Right renal cortex interstitium (tissue), 3 donors: ENCODE measurements at places on chromosomes 5 and 9. TPM values are rescaled to one million over a fixed set of nuclear protein-coding genes. Genes with fewer than 3 reads are reported as not detected.

Gene ST8SIA4
- 6.2 TPM for polyA plus RNA-seq

Gene ADRB2
- polyA plus RNA-seq: 0.35 TPM

Gene PRUNE2
- 14.3 TPM for polyA plus RNA-seq

Gene CORO2A
- 1.7 TPM for polyA plus RNA-seq

Gene KIAA0825
- 4.3 TPM for polyA plus RNA-seq

Gene ATP6V1G1
- polyA plus RNA-seq: 246 TPM

Gene KIF4B
- 0.21 TPM for polyA plus RNA-seq

Gene TRIM36
- 2.2 TPM for polyA plus RNA-seq

Gene CDH9
- polyA plus RNA-seq: 8.1 TPM

Gene STKLD1
- polyA plus RNA-seq: 3.4 TPM

Gene GLRX
- 71.0 TPM for polyA plus RNA-seq

Gene KLF4
- polyA plus RNA-seq: 6.6 TPM

Gene NIM1K
- 0.44 TPM for polyA plus RNA-seq

Gene NMUR2
- polyA plus RNA-seq: 0.19 TPM

Gene CHMP5
- 137 TPM for polyA plus RNA-seq

Gene PRPF4
- 39.3 TPM for polyA plus RNA-seq

Gene TRPM6
- polyA plus RNA-seq: 1.1 TPM

Gene TMEM267
- 20.0 TPM for polyA plus RNA-seq

Gene AGXT2
- polyA plus RNA-seq: 51.6 TPM

Gene DYNC2I2
- 57.6 TPM for polyA plus RNA-seq

Gene LOX
- polyA plus RNA-seq: 40.3 TPM

Gene PCDHGA2
- polyA plus RNA-seq: 6.8 TPM

Gene ARHGEF37
- 5.6 TPM for polyA plus RNA-seq

Gene PCDHGC3
- 103 TPM for polyA plus RNA-seq

Gene ARL14EPL
- polyA plus RNA-seq: not detected

Gene CCNI2
- polyA plus RNA-seq: 3.0 TPM

Gene FBP2
- polyA plus RNA-seq: 0.10 TPM

Gene CRHBP
- 25.7 TPM for polyA plus RNA-seq

Gene WNT8A
- polyA plus RNA-seq: not detected

Gene ATG12
- 52.6 TPM for polyA plus RNA-seq

Gene TLX3
- not detected for polyA plus RNA-seq
